Fibroblast of the conjunctiva (primary cell): ENCODE measurements at places on chromosomes 2 and 18.

- DNase-seq: no peak
Measured at GRCh38 chr2:200786423-200786822, 25.3 kb upstream of the BZW1 start.

GRCh38 chr2:148461876-148462275 is 182.7 kb upstream of the EPC2 start:
- no peak for DNase-seq

DNA sequence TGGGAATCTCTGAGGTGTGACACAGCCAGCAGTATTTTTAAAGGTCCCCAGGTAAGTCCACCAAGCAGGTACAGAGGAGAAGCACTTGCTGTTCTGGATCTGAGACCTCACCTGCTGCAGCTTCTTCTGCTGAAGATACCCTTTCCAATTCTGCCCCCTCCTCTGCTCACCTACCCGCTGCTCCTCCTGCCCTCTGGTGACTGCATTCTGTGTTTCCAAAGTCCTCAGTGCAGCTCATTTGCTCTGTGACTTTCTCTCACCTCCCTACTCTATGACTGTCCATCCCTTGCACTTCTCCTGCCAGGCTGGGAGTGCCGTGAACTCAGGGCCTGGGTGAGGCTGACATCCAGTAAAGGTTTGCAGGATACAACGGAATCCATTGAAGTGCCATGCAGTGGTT is 205.2 kb upstream of the LYPD1 start:
- DNase-seq: no peak

GRCh38 chr18:76364282-76365259 is 130.5 kb downstream of the ZNF516 start:
- DNase-seq: no peak

- DNase-seq: peak; percentile 45
Measured at GRCh38 chr2:54015798-54016699, 45.3 kb upstream of the PSME4 start.

DNA sequence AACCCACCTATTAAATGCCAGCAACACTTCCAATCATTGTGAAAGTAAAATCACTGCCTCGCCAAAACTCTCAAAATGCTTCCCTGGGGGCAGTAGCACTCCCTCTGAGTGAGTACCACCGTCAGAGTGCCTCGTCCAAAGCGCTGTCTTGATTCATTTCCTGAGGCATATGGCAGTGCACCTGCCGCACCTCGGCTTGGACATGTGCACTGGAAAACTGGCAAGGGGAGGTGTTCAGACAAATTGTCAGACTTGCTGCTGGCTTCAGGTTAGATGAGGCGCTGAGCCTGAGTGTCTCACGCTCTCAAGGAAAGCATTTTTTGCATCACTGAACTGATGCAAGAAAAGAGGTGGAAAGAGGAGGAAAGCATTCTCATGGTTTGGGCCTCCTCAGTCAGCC is 132.8 kb downstream of the ATL2 start:
- DNase-seq: no peak
